Head of caudate nucleus (tissue), 42 donors: ENCODE measurements at places on chromosomes 7 and 10.
A peak's percentile ranks its signal among the peaks of the same experiment; 100 is the strongest.

DNA sequence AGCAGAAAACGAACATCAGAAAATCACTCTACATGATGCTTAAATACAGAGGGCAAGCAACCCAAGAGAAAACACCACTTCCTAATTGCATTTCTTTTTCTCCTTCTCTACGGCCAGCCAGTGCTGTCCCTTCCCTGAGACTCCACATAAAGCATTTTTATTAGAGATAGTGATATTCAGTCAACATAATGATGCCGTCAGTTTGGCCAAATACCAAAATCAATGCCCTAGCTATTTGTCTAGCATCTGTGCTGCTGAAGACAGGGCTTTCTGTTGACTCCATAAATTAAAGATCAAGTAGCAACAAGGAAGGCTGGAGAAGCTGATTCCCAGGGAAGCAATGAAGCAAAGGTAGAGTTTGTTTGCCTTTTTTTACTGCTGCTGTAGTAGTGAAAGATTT lies 1024.9 kb downstream of the REEP3 start:
- DNase-seq, result no peak

GRCh38 chr7:94244760-94245159 lies 149.9 kb upstream of the COL1A2 start:
- no peak for DNase-seq

DNA sequence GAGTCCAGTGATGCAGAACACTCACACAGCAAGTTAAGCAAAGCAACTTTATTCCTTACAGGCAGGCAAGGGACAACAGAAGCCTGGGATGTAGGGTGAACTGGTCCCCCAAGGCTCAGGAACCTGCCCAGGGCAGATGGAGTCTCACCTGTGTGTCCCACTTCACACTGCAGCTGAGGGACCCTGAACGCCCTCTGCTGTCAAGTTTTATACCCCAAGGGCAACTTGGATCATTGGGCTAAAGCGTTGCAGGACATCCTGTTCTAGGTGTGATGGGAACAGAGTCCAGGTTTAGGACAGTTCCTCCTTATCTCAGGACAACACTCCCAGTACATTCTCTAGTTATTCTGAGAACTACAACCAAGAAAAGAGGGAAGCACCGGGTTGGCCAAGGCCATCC lies 49.5 kb upstream of the ZNF746 start:
- no peak for DNase-seq

DNA sequence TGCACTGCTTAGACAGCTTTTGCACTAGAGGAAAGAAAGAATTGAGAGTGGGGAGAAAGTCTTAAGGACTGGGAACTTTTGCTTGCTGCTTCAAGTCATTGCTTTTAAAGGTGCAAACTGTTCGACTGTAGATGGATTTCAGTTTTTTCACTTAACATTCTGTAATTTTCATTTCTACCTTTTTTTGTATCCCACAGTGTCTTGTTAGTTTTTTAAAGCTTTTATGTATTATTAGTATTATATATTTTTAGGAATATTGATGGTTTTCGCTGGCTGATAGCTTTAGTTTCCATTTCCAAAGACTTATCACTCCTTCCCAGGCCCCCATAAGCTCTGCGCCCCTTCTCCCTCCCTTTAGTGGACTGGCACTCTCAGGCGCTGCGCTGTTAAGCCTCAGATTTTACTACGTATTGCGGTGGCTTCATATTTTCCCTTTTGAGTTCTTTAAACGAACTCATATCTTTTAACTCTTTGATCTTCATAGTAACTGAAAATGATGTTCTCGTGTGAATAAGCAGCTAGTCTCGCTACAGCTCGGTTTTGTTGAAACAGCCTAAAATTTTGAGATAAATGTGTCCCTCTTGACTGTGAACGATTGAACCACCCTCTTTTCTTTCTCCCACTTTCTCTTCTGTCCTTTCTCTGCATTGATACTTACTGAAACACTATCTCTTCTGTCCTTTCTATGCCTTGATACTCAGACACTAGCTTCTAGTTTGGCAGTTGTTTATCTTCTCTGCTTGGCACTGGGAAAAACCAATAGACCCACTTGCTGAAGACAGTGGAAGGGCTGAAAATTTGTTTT lies 2.5 kb upstream of the ETV1 start:
- DNase-seq, result no peak

- DNase-seq, result no peak
Observed at GRCh38 chr7:157780312-157780711, 443.5 kb downstream of the DNAJB6 start.

- no peak for DNase-seq
Observed at GRCh38 chr7:159231017-159231416, 86.3 kb upstream of the VIPR2 start.

- no peak for DNase-seq
Observed at GRCh38 chr7:143252006-143252405, 11.2 kb upstream of the GSTK1 start.

DNA sequence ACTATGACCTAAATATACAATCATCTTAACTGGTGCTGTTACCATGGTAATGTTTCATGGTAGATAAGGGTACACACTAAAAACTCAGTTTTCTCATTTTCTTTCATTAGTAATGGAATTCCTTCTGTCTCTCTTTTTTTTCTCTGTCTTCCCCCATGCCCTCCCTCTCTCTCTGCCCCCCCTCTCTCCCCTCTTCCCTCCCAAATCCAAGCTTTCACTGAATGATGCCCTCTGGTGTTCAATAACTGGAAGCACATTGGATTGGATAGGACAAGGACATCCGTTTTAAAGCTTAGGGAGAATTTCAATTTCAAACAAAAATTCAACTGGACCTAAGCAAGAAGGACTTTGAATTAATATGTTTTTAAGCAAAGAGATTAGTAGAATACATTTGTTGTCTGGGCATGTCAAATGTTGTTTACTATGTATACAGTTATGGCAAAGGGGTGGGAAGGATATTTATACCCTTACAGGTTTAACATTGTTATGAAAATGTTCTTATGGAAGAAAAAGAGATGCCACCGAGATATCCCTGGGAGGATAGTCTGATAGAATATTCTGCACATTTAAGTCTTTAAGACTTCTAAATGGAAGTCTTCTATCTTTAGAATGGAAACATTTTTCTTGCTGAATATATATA lies 6.1 kb downstream of the CHRM2 start:
- no peak for DNase-seq

DNA sequence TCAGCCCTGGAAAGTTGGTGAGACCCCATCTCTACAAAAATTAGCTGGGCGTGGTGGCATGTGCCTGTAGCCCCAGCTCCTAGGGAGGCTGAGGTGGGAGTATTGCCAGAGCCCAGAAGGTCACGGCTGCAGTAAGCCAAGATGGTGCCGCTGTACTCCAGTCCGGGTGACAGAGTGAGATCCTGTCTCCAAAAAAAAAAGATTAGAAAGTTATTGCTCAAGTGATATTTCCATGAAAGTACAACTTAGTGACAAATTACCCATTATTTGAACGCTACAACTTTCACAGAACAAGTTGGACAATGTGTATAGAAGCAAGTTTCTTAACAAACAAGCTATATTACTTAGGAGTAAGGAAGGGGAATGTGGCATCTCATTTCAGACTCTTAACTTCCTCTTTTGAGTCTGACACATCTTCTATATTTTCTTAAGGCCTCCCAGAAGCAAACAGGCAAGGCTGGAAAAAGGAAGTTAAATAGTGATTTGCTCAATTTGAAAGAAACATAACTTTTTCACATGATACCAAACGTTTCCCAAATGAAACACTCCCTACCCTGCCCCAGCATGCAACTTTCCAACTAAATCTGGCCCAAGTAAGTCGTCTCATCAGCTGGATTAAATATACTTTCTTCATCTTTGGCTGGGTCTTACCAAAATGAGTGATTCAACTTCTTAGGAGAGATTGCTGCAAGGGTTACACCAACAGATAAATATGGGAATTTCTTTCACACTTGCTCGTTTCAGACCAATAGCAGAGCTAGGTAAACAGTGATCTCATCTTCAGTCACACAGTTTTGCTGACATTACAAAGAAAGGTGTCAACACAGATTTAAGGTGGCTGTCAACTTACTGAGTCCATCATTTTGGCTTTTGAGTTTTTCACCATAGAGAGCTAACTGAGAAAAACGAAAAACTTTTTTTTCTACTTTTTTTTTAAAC lies 66.3 kb upstream of the KLF6 start:
- no peak for DNase-seq

GRCh38 chr10:50679149-50679548 lies 55.4 kb upstream of the SGMS1 start:
- no peak for DNase-seq

DNA sequence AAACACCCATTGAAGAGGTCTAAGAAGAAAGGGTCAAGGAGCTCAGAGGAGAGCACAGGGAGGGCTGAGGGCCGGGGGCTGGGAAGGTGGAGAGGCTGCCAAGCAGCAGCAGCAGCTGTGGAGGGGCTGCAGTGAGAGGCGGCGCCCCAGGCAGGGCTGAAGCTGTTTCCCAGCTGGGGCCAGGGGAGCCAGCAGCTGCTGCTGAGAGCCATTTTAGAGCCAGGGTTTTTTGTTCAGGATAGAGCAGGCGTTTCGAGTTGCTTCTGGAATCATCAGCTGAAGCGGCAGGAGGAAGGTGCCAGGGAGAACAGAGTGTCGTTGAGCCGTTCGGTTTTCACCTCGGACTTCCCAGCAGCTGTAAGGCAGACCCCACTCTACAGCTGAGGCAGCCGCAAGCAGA lies 62.7 kb downstream of the LANCL2 start:
- no peak for DNase-seq

GRCh38 chr10:32393911-32394310 lies 47.0 kb upstream of the EPC1 start:
- DNase-seq, result no peak

- no peak for DNase-seq
Observed at GRCh38 chr7:139994356-139994755, 68.4 kb downstream of the PARP12 start.

DNA sequence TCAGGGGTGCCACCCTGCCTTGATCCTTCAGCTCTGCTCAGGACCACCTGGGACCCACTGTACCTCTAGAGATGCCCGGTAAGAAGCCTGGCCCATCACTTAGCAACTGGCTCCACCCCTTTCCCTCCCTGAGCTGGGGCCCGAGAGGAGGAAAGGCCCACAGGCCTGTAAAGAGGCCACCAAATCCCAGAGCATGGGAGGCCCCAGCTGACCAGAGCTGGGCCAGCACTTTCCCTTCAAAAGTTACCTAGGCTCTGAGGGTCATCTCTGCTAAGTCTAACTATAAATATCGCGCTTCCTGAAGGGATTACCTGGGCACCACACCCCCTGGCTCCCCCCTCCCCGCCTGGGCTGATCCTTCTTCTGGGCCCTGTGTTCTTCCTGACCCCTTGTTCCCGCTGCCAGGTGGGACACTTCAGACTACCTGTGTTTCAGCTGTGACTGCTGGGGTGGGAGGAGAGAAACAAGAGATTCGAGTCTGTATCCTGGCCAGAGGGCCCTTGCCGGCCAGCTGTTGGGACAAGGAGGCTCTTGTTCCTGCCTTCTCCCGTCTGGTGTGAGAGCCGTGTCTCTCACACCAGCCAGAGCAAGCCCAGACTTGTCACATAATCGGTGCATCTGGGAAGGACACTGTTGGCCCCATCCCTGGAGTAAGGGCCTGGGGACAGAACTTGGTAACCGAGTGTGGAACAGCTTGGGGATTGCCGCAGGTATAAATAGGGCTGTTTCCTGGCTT lies 22.8 kb upstream of the ANKRD2 start:
- peak; percentile 64 for DNase-seq

GRCh38 chr7:94701555-94701973 lies 45.6 kb upstream of the SGCE start:
- no peak for DNase-seq

DNA sequence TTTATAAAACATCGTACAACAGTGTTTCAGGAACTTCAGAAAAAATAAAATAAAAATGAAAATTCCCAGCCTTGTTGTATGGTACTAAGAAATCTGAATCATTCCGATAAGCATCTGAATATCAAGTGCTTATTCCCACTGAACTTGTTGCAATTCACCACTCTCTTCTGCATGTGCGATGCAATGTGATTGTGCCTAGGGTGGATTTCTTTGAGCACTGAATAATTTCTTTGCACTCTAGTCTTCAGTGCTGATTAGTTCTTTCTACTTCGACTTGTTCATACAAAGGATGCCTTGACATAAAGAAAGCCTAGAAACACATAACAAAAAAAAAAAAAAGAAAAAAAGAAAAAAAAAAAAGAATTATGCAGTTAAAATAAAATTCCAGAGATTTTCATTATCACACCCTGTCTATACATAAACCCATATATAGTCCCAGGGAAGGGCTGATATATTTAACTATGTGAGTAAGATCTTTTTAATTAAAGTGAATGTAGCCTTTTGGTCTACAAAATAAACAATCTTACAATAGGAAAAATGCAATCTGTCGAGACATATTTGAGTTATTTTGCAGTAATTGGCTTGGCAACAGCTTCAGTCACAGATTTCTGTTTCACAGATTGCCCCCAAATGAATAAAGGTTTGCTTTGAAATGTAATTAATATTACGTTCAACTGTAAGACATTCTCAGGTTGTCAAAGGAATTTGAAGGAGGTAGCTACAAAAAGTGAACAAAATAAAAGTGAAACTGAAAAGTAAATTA lies 1118.9 kb upstream of the CELF2 start:
- no peak for DNase-seq

GRCh38 chr10:93656155-93656554 lies 43.8 kb downstream of the PDE6C start:
- DNase-seq, result no peak

- DNase-seq, result no peak
Observed at GRCh38 chr7:127874951-127875608, 156.2 kb downstream of the LRRC4 start.

GRCh38 chr10:61992671-61993668 lies 91.5 kb downstream of the ARID5B start:
- no peak for DNase-seq

GRCh38 chr10:43966571-43966965 lies 317.9 kb upstream of the ZNF32 start:
- DNase-seq, result no peak

GRCh38 chr7:98565103-98565502 lies 52.0 kb upstream of the NPTX2 start:
- DNase-seq, result no peak

- DNase-seq, result no peak
Observed at GRCh38 chr7:149770728-149771636, 2.4 kb downstream of the ZNF467 start.

DNA sequence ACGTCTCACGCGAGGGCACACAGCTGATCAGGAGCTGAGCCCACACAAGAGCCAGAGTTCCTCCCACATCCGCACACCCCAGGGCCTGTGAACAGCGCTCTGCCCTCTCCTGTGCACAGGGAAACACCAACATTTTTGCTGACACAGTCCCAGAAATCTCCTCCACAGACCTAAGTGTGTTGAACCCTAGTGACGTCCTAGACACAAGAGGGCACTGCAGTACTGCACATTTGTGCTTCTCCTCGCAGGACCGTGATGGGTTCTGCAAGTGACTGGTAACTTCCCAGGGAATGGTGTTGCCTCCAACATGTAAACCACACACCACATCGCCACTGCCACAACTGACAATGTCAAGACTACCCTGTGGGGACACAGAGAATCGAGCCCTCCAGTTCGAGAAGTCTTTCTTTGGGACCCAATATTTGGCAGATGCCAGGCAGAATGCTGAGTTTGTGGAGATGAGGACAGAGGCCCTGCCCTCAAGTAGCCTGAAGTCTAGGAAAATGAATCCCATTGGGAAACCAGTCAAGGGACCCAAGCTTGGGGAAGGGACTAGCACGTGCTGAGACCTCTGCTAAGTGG lies 170.3 kb downstream of the PAXIP1 start:
- peak; percentile 71 for DNase-seq
